NCI-H1436 (cell line): ENCODE measurements at places on chromosomes 5 and 9.

- DNase-seq: no peak
These were observed 11.5 kb downstream of the TMEM171 start for GRCh38 chr5:73131711-73132425.

GRCh38 chr5:37037840-37038239 lies 161.3 kb downstream of the NIPBL start:
- no peak for DNase-seq

- no peak for DNase-seq
These were observed 61.4 kb downstream of the WDR41 start for GRCh38 chr5:77430726-77431125.

GRCh38 chr9:35960039-35960655 lies 2.2 kb upstream of the OR2S2 start:
- DNase-seq: no peak

GRCh38 chr5:66382152-66382551 lies 214.0 kb upstream of the MAST4 start:
- DNase-seq: no peak

GRCh38 chr5:113825176-113825575 lies 311.7 kb downstream of the YTHDC2 start:
- DNase-seq: no peak

DNA sequence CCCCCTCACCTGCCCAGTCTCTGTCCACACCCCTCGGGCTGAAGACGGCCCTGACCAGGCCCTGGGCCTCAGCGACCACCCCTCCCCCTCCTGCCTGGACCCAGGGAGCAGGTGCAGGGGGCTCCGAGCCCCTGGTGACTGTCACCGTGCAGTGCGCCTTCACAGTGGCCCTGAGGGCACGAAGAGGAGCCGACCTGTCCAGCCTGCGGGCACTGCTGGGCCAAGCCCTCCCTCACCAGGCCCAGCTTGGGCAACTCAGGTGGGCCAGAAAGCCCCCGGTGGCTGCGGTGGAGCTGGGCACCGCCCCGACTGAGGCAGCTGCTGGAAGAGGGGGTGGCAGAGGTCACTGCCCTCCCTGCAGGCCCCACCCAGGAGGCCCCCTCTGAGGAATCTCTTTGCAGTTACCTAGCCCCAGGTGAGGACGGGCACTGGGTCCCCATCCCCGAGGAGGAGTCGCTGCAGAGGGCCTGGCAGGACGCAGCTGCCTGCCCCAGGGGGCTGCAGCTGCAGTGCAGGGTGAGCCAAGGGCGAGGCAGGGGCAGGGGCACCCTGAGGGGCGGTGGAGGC lies 7.7 kb downstream of the ENTPD8 start:
- DNase-seq: no peak

- DNase-seq: no peak
These were observed 131.8 kb downstream of the GNAQ start for GRCh38 chr9:77899679-77900354.

GRCh38 chr9:79962836-79963235 lies 391.1 kb downstream of the TLE4 start:
- no peak for DNase-seq

DNA sequence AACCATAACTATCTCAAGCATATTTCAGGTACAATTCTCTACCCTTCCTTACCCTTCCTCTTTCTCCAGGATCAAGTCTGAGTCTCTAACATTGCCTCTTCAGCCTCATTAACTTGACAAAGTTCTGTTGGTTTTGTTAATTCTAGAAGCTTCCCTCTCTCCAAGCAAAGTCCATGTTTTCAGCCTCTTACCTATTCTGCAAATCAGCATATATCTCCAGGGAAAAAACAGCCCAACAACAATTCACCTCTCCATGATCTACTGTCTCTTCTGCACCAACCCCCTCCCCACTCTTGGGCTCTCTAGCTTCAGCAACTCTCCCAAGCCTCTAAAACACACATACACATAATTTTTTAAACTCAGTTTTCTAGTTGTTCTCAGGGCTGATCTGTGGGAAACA lies 72.2 kb downstream of the LIX1 start:
- DNase-seq: no peak

- no peak for DNase-seq
These were observed 10.8 kb upstream of the KIF27 start for GRCh38 chr9:83932011-83932410.
